ENCODE measurements at places on chromosomes 5 and 9.
A peak's percentile ranks its signal among the peaks of the same experiment; 100 is the strongest.

- no peak for DNase-seq
Measured at GRCh38 chr5:98415663-98416062, 357.8 kb upstream of the RGMB start.

DNA sequence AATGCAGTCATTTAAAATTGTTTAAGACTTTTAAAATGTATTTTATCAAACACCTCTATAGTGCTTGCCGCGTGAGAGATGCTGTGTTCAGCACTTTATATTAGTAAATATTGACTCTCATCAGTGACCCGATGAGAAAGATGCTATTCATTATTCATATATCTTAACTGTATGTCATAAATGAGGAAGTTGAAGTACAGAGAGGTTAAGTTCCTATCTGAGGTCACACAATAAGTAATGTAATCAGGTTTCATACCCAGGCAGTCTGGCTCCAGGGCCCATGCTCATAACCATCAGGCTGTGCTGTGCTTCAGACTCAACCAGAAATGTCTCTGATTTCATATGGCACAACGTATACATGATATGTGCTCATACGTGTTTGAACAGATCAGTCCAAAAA lies 119.0 kb downstream of the SV2C start:
- DNase-seq = no peak

DNA sequence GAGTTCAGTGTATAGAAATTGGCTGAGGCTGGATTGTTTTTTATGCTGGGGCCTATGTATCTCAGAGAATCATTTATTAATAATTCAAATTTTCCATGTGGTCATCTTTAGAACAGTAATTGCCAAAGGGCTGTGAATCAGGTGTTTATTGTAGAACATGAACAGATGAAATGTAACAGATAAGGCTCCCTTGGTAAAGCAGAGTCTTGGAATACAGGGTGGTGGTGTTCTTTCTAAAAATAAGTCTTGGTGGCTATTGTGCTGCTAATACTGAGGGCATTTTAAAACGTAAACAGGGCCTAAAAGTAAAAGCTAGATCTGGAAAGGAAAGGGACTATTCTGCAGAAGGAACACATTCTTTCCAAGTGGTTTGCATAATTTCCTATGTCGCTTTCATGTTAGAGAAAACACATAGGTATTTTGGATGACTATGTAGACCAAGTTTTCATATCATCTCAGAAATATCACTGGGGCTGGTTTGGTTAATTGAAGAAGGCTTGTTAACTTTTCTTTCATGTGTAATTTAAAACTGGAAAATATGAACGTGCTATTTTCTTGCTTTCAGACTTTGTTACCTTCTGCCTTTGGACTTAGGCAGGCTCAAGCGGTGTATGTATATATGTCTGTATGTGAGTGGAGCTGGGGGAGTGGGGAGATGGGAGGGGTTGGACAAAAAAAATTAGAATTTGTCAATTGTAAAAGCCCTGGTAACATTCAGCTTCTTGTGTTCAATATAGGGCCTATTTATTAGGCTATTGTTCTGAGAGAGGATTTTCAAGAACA lies 119.9 kb upstream of the ANKRD55 start:
- no peak for DNase-seq

GRCh38 chr9:74499770-74500583 lies 2.8 kb downstream of the RORB start:
- no peak for DNase-seq

DNA sequence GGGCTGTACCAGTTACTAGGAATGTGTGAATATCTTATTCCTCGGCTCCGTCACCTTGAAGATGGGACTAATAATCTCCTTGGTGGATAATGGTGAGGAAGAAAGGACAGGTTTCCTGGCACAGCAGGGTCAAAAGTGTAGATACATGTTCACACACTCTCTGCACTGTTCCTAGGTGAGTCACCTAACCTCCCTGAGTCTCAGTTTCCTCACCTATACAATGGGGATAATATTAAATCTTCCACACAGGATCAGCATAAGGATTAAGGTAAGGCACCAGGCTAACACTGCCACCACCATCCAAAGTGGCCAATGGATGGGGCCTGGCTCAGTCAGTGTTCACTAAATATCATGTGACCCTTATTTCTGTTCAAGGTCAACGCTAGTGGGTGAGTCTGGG lies 66.9 kb downstream of the PSMB7 start:
- no peak for DNase-seq

DNA sequence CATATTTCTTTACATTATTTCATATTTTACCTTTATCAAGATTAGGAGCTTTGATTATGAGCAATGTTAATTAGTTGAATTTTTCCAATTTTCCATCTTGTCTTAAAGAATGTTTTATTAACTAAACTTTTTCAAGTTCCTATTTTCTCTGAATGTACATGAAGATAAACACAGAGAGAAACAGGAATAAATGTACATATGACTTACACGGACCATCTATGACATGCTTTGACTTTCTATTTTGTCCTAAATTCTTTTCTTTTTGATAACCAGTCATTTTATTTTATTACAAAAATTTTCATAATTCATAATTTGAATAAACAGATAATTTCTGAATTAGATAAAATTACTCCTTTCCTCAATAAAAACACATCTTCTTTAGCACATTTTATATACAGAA lies 1038.8 kb upstream of the ARRDC3 start:
- DNase-seq = peak; percentile 8

DNA sequence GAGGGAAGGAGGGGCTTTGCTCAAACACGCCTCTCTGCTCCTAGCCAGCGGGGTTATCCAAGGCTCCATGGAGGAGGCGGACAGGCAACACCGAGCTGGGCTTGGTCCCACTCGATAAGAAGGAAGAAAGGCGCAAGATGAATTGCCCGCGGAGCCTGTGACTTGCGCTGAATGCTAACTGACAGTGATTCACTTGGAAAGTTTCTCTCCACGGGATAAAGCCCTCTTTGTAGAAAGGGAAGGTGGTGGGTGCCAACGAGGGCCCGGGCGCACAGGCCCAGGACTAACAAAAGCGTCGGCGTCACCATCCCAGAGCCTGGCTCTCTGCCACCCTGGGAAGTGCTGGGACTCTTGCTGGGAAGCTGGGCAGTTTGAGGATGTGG lies 76.0 kb downstream of the VAV2 start:
- DNase-seq = no peak

DNA sequence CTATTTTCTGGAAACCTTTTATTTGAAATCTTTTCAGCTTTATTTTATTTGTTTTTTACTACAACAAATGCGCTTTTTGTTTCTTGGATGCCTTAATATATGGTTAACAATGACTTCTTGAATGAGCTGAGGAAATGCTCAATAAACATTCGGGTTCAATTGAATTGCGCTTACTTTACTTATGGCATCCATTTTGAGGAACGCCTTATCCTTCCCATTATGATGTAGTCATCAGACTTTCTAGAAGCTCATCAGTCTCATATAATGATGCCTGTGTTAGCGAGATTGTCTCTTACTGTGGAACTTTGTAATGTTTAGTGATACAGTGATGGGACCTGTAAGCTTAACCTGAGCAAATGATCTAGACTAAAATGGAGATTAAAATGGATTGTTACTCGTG lies 916 bp downstream of the SHLD3 start:
- DNase-seq = peak; percentile 13

DNA sequence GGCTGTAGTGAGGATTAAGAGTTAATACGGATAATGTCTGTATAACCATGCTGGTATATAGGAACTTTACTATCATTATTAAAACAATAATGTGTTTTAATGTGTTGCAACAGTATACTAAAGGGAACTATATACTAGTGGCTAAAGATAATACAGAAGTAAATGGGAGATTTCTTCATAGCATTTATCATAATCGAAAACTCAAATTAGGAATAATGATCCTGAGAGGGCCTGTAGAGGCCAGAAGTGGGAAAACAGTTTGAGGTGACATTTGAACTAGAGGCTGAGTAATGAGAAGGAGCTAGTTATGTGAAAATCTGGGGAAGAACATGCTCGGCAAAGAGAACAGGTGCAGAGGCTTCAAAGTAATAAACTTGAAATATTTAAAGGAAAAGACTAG lies 2.9 kb downstream of the TCERG1 start:
- DNase-seq = no peak

- DNase-seq = peak; percentile 40
Measured at GRCh38 chr9:96413302-96414221, 4.6 kb downstream of the ZNF367 start.

- DNase-seq = no peak
Measured at GRCh38 chr5:179488491-179488890, 61.9 kb upstream of the RUFY1 start.

DNA sequence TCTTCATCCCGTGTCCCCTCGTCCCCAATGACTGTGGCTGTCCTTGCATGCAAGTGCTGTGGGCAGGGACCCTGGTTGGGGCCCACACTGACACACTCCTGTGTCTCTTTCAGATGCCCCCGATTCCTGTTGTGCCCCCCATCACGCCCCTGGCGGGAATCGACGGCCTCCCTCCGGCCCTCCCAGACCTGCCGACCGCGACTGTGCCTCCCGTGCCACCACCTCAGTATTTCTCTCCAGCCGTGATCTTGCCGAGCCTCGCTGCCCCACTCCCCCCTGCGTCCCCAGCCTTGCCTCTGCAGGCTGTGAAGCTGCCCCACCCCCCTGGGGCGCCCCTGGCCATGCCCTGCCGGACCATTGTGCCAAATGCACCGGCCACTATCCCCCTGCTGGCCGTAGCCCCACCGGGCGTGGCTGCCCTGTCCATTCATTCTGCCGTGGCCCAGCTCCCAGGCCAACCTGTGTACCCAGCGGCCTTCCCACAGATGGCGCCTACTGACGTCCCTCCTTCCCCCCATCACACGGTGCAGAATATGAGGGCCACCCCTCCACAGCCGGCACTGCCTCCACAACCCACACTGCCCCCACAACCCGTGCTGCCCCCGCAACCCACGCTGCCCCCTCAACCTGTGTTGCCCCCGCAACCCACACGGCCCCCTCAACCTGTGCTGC lies 75.0 kb downstream of the WNK2 start:
- DNase-seq = no peak
